ENCODE measurements at places on chromosomes 7 and 10.

DNA sequence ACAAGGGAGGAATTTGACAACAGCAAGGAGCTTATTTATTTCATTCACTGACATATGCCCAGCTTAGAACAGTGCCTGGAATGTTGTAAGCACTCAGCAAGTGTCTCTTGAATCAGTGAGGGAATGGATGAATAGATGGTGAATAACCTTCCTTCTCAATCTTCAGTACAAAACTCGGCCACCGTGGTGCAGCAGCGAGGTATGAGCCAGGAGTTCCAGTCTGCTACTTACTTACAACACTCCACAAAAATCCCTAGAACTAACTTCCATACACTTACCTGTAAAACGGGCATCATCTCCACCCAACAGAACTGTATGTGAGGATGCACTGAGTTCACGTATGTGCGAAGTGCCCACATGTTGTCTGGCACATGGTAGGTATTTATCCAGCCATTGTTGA, 237.4 kb downstream of the WDR11 start:
- DNase-seq: no peak

- DNase-seq: no peak
Measured at GRCh38 chr10:52653263-52653909, 119.2 kb downstream of the MBL2 start.

GRCh38 chr10:102642736-102643335, 1.4 kb upstream of the TRIM8 start:
- no peak for DNase-seq

DNA sequence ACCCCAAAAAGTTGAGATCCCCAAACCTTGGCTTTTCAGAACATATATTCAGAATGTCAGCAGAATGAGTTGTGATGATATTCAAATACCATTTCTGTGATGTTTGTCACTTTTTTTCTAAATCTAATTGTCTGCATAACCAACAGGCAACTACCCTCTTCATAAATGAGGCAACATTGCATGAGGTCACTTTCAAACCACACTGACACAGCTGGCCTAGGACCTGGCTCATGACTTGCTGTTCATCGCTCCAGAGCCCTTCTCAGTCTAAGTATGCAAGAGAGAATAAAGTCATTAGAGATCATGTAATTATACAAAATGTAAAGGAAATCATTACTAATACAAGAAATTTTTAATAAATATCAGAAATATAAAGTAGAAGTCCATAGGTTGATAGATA, 681.9 kb downstream of the GRM8 start:
- DNase-seq: no peak

- no peak for DNase-seq
Measured at GRCh38 chr10:116263870-116264655, 8.9 kb downstream of the GFRA1 start.

GRCh38 chr10:89295597-89295996, 6.2 kb upstream of the IFIT2 start:
- DNase-seq: no peak
